ENCODE measurements at places on chromosomes 7 and 10.

DNA sequence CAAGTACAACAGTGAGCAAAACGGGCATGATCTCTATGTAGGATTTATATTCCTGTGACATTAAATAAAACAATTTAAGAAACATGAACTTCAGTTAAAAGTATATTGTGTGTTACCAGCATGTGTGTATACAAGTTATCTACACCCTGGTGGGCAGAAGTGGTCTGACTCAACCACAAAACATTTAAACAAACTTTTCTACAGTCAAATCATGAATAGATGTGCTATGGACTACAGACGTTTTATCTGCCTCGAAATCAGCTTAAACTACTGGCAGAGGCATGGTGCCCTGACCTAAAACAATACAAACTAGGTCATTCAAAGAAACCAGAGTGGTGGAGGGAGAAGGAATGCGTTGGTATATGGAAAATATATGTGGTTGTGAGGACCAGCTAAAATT lies 3.6 kb downstream of the ARL3 start:
- no peak for DNase-seq

DNA sequence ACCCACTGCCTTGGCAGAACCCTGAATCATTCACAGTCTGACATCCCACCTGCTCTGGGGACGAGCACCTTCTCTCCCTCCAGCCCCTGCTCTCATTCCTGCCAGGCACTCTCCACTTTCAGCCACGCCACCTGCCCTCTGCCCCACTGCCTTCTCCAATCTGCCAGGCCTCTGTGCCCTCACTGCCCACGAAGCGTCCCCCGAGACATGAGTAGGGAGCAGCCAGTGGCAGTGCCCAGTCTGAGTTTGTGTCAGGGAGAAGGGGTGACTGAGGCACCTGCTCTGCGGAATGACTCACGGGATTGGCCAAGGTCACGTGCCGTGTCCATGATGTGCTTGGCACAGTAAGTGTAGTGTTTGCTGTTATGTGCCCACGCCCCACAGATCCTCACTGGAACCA lies 215.2 kb upstream of the PPP2R2D start:
- DNase-seq: no peak

DNA sequence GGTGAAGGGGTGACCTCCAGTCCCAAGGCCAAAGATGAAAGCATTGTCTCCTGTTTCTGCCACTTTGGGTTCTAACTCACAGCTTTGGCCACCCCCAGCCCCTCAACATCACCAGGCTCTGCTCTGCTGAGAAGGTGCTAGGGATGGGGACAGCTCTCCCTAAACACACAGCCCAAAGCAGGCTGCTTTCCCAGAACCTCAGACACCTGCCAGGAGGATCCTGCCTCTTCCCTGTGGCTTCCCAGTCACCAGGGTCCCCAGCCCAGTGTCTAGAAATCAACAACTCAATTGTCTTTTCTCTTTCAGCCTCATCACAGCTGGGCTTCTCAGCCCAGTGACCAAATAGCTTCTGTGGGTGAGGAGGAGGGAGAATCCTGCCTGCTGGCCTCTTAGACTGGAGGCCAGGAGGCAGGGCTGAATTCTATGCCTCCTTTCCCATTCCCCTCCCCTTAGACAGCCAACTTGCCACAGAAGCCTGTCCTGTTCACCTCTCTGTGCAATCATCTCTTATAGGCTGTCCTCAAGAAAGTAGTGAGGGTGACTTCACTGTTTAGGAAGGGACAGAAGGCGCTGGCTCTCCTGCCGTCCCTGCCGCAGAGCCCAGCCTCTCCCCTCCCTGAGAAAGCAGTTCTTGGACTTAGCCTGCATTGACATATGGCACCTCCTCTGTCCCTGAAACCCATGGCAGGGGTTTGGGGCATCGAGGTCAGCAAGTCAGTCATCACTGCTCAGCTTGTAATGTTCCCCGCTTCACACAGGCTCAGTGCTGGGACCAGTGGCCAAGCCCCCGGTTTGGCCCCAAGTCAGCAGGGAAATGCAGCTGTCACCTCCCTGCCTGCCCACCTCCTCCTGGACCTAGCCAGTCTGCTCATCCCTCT lies 3.7 kb downstream of the FGF8 start:
- no peak for DNase-seq

GRCh38 chr7:117530390-117530789 lies 50.6 kb downstream of the CFTR start:
- no peak for DNase-seq

DNA sequence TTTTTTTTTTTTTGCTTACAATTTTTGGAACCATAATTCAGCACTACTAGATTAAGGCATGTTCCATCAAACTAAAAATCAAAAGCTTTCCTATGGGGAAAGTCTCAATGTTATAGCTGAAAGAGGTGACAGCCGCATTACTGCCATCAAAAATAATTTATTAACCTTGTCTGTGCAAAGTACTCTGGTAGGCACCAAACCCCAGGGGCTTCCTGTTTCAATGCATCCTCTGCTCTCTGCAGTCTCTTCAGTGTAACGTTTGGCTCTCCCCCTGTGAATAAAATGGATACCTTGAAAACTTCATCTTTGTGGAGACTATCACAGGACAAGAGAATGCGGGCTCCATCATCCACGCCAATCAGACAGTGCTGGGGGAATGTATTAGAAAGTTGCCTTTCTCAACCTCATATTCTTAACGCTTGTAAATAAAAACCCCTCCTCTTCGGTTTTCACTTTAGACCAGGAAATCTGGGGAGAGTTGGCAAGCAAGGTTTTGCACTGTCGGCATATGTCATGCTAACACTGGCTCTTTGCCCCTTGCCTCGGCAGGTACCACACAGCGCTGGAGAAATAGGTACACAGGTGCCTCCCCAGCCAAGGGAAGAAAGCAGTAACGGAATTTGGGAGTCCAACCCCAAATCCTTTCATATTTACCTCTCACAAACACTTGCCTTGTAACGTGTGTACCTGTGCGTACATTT lies 1.6 kb upstream of the NRG3 start:
- DNase-seq: no peak

- no peak for DNase-seq
These were observed 27.3 kb upstream of the NRG3 start for GRCh38 chr10:81847675-81848074.

DNA sequence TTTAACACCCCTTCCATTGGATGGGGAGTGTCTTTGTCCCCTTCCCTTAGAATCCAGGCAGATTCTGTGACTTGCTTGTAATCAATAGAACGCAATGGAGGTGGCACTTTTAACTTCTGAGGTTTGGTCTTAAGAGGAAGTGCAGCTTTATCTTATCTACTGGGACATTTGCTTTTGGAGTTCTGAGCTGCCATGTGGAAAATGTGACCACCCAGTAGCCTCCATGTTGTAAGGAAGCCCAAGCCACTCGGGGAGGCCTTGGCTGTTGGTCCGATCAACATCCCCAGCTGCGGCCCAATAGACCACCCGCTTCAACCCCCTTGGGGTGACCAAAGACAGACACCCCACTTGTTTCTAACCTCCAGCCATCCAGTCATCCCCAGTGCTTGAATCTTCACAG lies 86.3 kb upstream of the FAM171A1 start:
- DNase-seq: no peak

- no peak for DNase-seq
These were observed 105.5 kb upstream of the SGCE start for GRCh38 chr7:94761451-94761850.

GRCh38 chr10:73168465-73168803 lies 515 bp downstream of the FAM149B1 start:
- DNase-seq: no peak

GRCh38 chr10:18737236-18737635 lies 78.0 kb downstream of the ARL5B start:
- no peak for DNase-seq

- no peak for DNase-seq
These were observed 135.9 kb downstream of the JCAD start for GRCh38 chr10:29923416-29923965.

- no peak for DNase-seq
These were observed 93.8 kb downstream of the MAP3K8 start for GRCh38 chr10:30527623-30528428.

DNA sequence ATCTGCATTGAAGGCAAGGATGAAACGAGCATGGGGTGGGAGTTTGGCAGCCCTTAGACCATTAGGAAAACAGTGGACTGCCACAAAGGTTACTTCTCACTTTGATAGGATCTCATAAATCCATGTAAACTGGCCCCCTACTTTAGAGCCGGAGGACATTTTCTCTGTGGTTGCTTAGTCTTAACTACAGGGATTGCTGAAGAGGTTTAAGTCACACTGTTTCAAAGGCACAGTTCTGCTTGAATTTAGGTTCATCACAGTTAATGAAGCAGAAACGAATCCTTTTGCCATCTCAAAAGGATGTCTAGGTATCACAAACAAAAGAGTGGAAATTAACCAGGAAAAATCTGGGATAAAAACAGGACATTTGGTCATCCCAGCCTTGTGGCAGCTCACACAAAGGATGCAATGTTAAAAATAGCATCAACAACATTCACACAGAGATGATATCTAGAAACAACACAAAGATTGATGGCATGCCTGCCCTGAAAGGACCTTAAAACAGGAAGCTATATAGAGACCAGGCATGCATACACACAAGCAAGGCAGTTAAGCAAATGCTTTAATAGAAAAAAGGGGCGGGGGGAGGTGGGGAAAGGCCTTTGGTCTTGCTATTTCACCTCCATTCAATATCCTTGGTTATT lies 74.0 kb downstream of the DOCK4 start:
- DNase-seq: no peak

- no peak for DNase-seq
These were observed 6.9 kb upstream of the VGF start for GRCh38 chr7:101172005-101172853.

GRCh38 chr10:78600740-78601139 lies 468.0 kb upstream of the ZMIZ1 start:
- DNase-seq: no peak

GRCh38 chr7:70634071-70634470 lies 497.9 kb upstream of the GALNT17 start:
- DNase-seq: no peak

DNA sequence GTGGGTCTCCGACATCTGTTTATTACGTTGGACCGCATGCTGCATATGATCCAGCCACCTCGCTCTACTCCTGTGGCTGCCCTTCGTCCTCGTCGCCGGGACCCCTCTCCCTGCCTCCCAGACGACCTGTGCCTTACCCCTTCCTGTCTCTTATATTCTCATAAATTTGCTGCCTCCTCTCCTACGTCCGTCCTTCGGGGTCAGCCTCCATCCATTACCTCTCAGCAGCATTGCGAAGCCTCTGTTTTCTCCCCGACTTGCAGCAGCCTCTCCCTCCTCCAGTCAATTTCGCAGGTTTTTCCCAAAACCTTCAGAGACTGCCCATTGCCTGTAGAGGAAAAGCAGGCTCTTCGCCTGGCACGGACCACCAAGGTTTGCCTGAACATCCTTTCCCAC lies 39.4 kb upstream of the LEP start:
- DNase-seq: no peak

DNA sequence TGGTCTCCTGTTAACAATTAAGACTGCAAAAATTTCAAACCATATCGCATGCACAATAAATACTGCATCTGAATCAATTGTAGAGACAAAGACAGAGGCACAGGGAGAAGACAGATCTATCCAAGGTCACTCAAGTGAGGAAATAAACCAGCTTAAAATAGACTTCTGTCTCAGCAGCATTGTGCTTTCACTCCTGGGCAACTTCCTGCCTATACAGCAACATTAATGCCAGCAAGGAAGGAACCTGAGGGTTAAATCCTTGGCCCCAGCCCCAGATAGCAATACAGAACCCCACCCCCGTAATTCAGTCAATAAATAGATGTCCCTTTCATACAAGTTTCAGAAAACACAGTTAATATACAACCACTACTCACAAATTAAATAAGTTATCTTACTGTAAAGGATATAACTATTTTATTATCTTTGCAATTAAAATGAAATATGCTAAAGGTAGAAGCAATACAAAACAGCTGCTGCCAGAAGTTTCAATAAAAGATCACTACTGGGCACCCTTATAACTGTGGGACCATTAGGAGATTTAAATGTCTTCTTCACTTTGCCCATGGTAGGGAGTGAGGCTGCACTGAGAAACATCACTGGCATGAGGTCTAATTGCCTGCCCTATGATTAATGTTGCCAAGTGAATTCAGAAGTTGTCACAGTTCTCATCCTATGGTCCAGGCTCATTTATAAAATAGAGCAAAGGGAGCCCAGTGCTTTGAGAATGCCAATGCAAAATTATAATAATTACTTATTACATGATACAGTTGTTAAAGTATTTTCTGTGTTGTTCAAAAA lies 49.4 kb downstream of the CAV1 start:
- no peak for DNase-seq

DNA sequence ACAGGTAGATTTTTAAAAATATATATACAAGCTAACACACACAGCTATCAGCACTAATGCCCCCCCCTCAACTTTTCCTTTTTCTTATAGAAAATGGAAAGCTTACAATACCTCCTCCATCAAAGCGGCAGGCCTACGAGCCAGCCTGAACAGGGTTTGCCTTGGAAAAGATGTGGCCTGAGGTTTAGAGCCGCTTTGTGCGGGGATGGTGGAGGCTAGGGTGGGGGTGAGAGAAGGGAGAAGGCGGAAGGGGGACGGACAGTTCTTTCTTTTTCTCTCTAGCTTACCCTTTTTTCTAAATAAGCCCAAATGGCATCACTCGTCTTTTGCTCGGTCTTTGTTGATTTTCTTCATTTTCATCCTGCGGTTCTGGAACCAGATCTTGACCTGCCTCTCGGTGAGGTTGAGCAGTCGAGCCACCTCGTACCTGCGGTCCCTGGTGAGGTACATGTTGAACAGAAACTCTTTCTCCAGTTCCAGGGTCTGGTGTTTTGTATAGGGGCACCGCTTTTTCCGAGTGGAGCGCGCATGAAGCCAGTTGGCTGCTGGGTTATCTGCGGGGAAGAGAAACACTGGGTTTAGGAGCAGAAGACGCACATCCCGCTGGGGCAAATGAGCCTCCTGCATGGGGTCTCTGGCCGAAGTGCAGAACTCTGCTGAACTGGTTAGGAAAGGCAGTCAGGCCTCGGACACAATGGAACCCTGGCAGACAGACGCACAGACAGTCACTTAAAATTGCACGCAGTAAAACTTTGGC lies 1.9 kb downstream of the HOXA9 start:
- no peak for DNase-seq

- no peak for DNase-seq
These were observed 2.5 kb downstream of the ADAP1 start for GRCh38 chr7:951881-952547.

DNA sequence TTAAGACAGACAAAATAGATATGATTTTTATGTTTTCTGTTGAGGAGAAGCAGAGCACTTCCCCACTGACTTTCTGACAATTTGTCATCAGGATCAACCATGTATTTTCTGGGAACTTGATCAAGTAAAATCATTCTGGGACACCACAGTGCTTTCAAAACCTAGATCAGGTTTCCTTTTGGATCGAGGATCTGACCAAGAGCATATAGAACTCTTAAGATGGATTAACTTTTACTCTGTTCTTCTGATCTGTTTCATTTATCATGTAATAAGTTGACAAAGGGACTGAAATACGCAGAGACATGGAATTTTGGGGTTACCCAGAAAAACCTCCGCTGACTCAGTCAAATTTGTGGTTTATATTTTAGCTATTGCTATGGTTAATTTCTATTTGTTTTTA lies 136.0 kb upstream of the WNT16 start:
- DNase-seq: no peak

All from caudate nucleus (tissue), 63 donors.